ENCODE measurements at places on chromosomes 3 and 15. TPM values are rescaled to one million over a fixed set of nuclear protein-coding genes. Genes with fewer than 3 reads are reported as not detected.

- no peak within 1 kb of the TSS for H3K27ac ChIP-seq
- no peaks in the 10 kb centered on the region for H3K36me3 ChIP-seq
- H3K4me3 ChIP-seq, result peak within 1 kb of the TSS; percentile 73
- H3K4me1 ChIP-seq, result peaks cover 25% of the 10 kb centered on the region
- peaks cover 100% of the 10 kb centered on the region for H3K27me3 ChIP-seq
- peak; percentile 41 for DNase-seq
Observed at GRCh38 chr3:129974564-129974832, at the start of gene TRH. TRH (plus strand) TSS chr3:129974720; CDS start chr3:129975817, 1,097 bp downstream.

DNA sequence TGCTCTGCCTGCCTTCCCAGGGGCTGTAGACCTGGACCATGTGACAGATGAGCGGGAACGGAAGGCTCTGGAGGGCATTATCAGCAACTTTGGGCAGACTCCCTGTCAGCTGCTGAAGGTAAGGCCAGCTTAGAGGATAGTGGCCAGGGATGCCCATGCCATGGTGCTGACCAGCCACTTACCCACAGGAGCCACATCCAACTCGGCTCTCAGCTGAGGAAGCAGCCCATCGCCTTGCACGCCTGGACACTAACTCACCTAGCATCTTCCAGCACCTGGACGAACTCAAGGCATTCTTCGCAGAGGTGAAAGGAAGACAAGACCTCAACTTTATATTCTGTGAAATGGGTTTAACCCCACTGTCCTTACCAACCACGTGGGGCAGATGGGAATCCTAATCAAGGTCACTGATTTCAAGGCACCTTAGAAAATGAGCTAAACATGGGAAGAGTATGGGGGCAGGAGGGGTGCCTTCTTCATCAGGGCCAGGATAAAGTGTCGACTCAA is 26.7 kb downstream of the NBEAL2 start:
- no peak overlapping the region for H3K27ac ChIP-seq
- no peaks in the 10 kb centered on the region for H3K27me3 ChIP-seq
- H3K36me3 ChIP-seq, result peaks cover 24% of the 10 kb centered on the region
- no peak overlapping the region for H3K4me3 ChIP-seq
- no peak for DNase-seq

- H3K36me3 ChIP-seq, result no peaks in the 10 kb centered on the region
- no peak for DNase-seq
- H3K27me3 ChIP-seq, result no peaks in the 10 kb centered on the region
- H3K4me1 ChIP-seq, result peaks cover 14% of the 10 kb centered on the region
- peak overlapping the region; percentile 35 for H3K27ac ChIP-seq
Observed at GRCh38 chr15:55360256-55360655, 41.2 kb downstream of the PIGB start.

GRCh38 chr3:134757549-134758069 is 37.5 kb upstream of the EPHB1 start:
- H3K27me3 ChIP-seq, result no peaks in the 10 kb centered on the region
- H3K36me3 ChIP-seq, result no peaks in the 10 kb centered on the region
- no peak overlapping the region for H3K27ac ChIP-seq
- no peaks in the 10 kb centered on the region for H3K4me1 ChIP-seq
- no peak overlapping the region for H3K4me3 ChIP-seq

DNA sequence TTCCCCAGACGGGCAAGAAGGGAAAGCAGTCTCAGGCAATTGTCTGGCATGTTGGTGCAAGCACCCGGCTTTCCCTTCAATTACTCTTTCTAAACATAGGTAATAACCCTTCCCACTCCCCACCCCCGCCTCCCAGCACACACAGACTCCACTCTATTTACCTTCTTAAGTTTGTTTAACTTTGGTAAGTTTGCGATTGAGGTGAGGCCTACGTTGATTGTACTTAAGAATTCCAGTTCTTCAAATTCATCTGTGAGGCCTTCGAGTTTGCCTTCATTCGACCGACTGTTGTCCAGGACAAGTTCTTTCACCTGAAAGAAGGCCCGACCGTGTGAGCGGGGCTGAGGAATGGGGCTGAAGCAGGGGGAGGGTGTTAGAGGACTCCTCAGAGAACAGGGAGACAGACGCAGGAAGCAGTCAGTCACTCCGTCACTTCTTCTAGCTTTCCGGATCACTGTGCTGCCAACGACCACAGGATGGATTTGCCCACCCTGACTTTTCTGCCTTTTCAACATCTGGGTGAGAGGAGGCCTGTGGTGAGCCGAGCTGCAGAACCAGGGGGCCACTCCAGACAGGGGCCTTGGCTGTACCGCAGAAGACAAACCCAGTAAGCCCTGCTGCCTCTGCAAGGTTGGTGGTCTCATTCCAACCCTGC is 33.0 kb downstream of the ANP32A start:
- no peak for DNase-seq
- H3K36me3 ChIP-seq, result peaks cover 39% of the 10 kb centered on the region
- H3K4me3 ChIP-seq, result no peak overlapping the region
- no peaks in the 10 kb centered on the region for H3K27me3 ChIP-seq

DNA sequence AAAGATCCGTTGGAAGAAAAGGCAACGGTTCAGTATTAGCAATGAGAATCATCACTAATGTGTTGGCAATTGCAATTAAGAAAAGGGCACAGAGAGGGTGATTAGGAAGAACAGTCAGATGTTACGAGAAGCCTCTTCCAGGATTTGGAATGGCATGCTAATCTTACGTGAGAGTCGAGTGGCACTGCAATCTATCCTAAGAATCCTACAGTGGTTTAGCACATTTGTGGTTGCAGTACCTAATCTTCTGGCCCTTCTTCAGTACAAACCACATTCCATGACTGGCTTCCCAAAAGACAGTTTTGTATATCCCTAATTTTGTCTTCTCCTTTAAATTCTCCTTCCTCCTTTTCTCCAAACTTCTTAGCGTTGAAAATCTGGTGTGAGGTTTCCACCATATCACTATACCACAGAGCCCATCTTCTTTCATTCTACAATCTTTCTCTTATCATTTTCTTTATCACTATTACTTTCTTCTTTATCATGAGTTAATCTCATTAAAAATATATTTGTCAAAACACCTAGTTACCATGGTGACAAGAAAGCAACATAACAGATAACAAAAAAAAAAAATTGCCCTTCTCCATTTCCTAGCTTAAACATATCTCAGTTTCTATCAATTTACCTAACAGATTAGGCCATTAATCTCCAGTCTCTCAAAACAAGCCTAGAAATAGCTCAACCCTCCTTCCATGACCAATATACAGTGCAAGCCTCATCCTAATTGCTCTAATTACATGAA is 60.1 kb downstream of the IGSF11 start:
- H3K27ac ChIP-seq, result no peak overlapping the region
- H3K36me3 ChIP-seq, result no peaks in the 10 kb centered on the region
- H3K27me3 ChIP-seq, result no peaks in the 10 kb centered on the region

DNA sequence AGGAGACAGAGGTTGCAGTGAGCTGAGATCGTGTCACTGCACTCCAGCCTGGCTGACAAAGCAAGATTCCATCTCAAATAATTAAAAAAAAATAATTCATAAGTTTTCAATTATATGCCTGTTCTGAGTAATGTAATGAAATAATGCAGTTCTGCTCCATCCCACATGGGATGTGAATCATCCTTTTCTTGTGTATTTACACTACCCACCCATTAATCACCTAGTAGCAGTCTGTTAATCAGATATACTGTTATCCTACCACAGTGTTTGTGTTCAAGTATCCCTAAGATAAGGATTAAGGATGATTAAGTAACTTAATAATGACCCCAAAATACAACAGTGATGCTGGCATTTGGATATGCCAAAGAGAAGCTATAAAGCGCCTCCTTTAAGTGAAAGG is 38.8 kb downstream of the PIGB start:
- no peak overlapping the region for H3K27ac ChIP-seq
- peaks cover 35% of the 10 kb centered on the region for H3K4me1 ChIP-seq
- no peaks in the 10 kb centered on the region for H3K27me3 ChIP-seq
- no peak for DNase-seq
- H3K36me3 ChIP-seq, result no peaks in the 10 kb centered on the region

DNA sequence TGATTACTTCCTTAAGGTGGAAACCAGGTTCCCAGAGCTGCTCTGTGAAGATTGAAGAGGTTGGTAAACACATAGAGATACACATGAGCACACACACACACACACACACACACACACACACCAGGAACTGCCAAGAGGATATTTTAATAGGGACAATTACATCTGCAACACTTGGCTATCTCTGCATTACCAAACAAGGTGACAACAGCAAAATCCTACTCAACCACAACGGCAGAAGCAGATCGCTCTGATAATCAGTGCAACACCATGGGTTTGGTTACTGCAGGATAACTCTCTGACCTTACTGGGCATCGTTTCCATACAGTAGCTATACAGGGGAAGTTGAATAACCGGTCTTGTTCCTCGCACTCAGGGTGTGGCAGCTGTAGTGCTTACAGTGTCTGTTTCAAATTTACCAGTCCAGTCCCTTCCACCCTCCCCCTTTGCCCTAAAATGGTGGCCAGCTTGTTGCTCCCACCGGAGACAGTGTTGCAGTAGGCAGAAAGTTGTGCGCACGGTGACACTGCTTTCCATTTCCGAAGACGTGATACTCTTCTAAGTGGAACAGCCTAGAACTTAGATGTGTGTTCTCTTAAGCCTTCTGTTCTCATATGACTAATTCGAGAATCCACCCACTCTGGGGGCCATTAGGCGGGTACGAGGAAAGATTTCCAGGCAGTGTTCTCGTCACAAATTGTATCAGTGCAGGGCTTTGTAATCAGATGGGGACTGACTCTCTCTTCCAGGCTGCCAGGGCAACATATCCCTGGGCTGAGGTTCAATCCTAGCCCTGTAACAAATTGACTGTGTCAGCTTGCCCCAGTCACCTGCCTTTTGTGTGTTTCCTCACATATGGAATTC is 176.2 kb downstream of the P3H2 start:
- H3K4me3 ChIP-seq, result no peak overlapping the region
- H3K27ac ChIP-seq, result no peak overlapping the region

- H3K27ac ChIP-seq, result peak overlapping the region; percentile 36
- no peak overlapping the region for H3K4me3 ChIP-seq
- H3K36me3 ChIP-seq, result no peaks in the 10 kb centered on the region
- H3K27me3 ChIP-seq, result no peaks in the 10 kb centered on the region
Observed at GRCh38 chr3:121885386-121885785, 8.8 kb upstream of the SLC15A2 start.

DNA sequence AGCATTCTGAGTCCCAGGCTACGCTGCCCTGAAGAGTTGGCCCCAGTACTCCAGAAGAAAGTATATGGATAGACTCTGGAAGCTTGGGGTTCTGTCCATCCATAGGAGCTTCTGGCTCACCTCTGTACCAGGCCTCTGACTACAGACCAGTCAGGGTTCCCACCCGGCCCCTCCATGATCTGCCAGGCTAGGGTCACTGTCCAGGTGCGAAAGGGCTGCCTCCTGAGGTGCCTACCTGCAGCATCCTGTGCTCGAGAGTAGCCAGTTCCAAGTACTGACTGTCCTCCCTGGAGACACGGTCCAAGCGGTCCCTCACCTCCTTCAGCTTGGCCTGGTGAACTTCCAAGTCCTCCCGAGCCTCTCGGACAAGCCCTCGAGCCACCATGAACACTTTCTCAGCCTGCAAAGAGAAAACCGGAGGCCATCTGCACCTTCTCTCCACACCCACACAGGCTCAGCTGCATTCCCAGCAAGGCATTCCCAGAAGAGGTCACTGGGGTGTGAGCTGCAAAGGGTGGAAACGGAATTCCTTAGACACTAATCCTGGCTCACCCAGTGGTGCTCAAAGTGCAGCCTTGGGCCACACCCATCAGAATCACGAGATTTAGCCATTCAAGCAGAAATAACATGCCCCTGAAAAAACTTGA is 3.7 kb upstream of the PLXNB1 start:
- H3K27me3 ChIP-seq, result no peaks in the 10 kb centered on the region
- no peak for DNase-seq

DNA sequence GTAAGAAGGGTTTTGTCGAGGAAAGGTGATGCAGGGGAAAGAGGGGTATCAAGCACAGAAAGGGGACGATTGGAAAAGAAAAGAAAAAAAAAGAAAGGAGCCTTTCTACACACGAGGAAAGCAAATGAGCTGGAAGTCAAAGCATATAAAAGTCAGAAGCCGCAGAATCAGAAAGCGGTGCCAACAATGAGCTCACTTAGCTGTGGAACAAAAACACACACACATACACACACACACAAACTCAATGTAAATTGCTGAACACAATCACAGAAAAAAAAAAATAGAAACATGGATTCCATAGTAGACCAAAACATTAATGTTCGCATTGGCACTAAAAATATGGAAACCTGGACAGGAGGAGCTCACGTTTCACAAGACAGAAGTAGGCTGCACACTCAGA is 63.4 kb upstream of the FEZF2 start:
- H3K4me1 ChIP-seq, result peaks cover 71% of the 10 kb centered on the region
- peaks cover 44% of the 10 kb centered on the region for H3K27me3 ChIP-seq
- no peak overlapping the region for H3K27ac ChIP-seq
- no peak overlapping the region for H3K4me3 ChIP-seq
- no peaks in the 10 kb centered on the region for H3K36me3 ChIP-seq

- no peaks in the 10 kb centered on the region for H3K4me1 ChIP-seq
- H3K36me3 ChIP-seq, result no peaks in the 10 kb centered on the region
- no peak overlapping the region for H3K27ac ChIP-seq
- H3K4me3 ChIP-seq, result no peak overlapping the region
- H3K27me3 ChIP-seq, result peaks cover 2% of the 10 kb centered on the region
Observed at GRCh38 chr15:93417631-93418030, 328.6 kb upstream of the RGMA start.

The CD200R1 gene
- not detected for total RNA-seq

The SCAMP5 gene
- total RNA-seq, result 70.1 TPM

The BLM gene
- 40.5 TPM for total RNA-seq

The CADPS gene
- total RNA-seq, result 7.5 TPM

The VPS13C gene
- 21.6 TPM for total RNA-seq

The GOLGA8G gene
- not detected for total RNA-seq

All from WTC11 (cell line).